ENCODE measurements at places on chromosomes 5 and 9.

DNA sequence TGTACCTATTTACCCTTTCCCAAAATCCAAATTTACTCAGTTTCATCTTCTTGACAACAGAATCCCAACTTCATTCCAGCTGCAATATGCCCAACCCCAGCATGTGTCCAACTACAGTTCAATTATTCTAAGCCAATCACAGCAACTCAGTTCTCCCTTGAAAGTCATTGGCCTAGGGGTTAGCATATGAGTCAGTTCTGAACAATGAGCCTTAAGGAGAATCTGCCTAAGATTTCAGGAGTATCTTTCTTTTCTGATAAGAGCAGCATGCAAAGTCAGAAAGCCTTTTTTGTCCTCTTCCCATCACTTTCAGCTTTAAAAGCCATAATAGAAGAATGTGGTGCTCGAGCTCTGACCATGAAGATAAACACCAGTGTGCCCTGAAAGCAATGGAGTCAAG lies 44.4 kb upstream of the RASGRF2 start:
- no peak for DNase-seq

DNA sequence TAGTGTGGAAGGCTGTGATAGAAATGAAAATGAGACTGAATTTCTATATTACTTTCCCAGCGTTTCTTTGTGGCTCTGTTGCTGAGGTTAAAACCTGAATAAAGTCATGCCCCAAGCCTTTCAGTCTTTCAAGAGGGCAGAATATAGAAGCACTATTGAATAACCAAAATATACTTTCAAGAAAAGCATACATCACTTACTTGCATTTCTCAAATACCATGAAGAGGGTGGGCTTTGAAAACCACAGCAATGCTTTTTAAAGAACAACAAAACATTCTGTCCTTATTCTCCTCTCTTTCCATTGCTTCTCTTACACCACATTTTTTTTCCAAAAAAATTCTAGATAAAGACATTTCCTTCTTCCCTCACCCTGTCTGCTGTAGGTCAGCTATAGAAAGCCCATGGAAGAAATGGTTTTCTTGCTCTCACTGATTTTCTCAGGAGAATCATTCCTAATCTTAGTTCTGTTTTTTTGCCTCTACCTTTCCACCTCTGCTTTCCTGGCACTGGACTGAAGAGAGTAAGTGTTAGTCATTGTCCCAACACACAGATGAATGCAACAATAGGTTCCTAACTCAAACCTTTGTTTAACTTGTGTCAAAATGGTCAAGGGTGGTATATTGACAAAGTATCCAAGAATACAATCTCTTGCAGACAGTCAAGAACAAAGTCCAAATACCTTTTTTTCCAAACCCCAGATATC lies 51.6 kb downstream of the NUDT12 start:
- no peak for DNase-seq

- DNase-seq: no peak
These were observed 81.2 kb upstream of the CCDC112 start for GRCh38 chr5:115377468-115378217.

- DNase-seq: no peak
These were observed 469.3 kb downstream of the SPATA31D1 start for GRCh38 chr9:82457891-82458290.

DNA sequence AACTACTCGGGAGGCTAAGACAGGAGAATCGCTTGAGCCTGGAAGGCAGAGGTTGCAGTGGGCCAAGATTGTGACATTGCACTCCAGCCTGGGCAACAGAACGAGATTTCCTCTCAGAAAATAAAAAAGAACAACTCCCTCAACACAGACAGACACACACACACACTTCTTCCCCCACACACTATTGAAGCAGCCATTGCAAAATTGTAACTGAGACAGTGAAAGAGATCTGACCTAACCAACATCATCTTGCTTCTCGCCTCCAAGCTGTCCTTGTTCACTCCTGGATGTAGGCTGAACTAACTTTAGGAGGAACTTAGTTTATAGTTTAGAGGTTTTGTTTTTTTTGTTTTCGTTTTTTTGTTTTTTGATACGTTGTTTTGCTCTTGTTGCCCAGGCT lies 13.0 kb upstream of the PLIN2 start:
- no peak for DNase-seq

DNA sequence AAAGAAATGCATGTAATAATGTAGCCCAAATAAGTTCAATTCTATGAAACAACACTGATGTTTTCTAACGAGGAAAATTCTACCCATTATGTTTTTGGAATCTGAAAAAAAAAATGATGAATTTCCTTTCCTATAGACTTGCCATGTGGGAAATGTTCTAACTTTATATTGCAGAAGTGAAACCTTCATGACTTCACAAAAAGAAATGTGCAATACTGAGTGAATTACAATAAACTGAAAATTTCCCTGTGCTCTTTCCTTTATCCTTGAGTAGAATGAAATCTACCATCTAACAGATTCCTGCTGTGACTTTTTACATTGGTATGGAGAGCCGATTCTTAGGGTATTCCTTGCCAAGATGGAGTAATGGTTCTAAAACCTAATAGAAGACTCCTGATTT lies 1622.5 kb downstream of the MAT2B start:
- no peak for DNase-seq

DNA sequence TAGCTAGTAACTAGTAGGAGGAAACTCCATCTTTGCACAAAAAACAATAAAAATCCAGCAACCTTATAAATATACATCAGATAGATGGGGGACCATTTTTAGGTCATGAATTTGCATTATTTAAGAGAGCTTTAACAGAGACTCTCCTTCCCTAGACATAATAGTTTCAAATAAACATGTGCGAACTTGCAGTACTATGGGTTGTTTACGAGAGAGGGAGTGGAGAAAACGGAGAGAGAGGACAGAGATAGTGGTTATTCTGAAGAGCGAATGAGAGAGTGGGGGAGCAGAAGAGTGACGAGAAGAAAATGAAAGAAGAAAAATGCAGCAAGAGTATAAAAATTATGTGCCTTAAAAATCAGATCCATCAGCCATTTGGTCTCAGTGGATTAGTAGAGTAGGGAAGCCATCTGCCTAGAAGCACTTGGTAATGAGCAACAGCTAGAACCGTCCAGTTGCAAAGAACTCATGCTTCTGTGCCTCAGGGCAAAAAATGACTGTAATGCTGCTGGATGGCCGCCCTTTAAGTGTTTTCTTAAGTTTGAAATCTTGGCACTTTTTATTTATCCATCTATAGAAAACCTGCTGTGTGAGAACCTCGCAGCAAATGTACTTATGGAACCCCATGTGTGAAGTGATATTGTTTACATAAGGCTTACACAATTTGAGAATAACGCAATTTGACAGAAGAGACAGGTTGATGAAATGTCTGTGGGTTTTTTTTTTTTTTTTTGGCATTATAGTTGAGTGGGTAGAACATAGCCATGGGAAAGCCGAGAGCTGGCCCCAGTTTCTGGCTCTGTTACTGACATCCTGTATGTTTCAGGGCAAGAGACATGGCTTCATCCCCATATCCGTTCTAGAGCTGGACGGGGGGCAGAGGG lies 95.6 kb upstream of the ZNF608 start:
- no peak for DNase-seq
